ENCODE measurements at places on chromosomes 3 and 15. TPM values are rescaled to one million over a fixed set of nuclear protein-coding genes. Genes with fewer than 3 reads are reported as not detected.

The PATL2 gene
- total RNA-seq, result 0.09 TPM

The CGNL1 gene
- total RNA-seq, result 21.1 TPM

The DPP8 gene
- 63.5 TPM for total RNA-seq

The OXSM gene
- total RNA-seq, result 11.1 TPM

The LRRC28 gene
- 19.8 TPM for total RNA-seq

The NEO1 gene
- 6.3 TPM for total RNA-seq

The TMEM40 gene
- total RNA-seq, result not detected

The LDHAL6B gene
- total RNA-seq, result not detected

The CLSTN2 gene
- 0.17 TPM for total RNA-seq

The SRGAP3 gene
- total RNA-seq, result 3.4 TPM

The GP5 gene
- total RNA-seq, result under 0.01 TPM

DNA sequence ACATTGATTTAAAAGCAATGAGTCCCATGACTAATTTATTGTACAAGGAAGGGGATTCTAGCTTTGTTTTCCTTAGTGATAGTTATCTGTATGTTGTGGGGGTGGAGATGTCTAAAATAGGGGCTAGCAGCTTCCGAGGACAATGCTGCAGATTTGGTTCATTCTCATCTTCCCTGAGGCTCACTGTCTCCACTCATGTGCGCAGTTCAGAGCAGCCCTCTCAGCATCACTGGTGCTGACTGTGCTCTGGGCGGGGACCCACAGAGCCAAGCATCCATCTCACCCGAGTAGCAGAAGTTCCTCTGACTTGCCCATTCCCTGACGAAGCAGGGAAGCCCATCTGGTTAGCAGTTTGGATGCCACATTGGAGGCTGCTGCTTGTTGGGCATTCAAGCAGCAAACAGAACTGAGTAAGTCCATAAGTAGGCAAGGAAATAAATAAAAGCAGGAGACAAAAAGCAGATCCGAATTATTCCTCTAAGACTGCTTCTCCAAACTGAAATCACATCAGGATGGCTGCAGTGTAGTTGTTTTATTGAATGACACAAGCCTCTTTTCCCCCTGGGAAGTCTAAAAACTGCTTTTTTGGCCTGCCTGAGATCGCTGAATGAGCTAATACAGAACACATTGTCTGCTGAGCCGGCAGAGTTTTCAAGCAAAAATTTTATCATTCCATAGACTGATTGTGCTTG is 27.5 kb downstream of the RARB start:
- DNase-seq, result no peak

- no peak for DNase-seq
These were observed 241.2 kb downstream of the KBTBD8 start for GRCh38 chr3:67239353-67239752.

DNA sequence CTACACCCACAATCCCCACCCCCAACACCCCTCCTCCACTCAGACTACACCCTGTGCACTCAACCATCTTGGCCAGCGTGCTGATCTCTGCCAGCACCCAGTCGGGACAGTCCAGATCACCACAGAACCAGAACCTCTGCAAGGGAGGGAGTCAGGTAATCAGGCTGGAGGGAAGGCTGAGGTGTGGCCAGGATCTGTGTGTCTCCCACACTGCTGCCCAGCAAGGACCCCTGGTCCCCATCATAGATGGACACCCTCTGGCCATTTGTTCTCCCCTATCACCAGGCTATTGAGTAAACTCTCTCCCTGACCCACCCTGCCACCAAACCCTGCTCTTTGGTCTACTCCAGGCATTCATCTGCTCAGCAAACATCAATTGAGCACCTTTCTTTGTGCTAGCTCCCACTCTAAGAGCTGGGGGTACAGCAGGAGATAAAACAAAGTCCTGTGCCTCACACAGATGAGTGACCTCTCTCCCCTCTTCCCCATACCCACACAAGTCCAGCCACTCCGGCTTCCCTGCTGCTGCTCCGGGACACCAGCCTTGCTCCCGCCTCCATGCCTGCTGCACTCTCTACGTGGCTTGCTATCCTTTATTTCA is 134.8 kb downstream of the TBC1D2B start:
- no peak for DNase-seq

DNA sequence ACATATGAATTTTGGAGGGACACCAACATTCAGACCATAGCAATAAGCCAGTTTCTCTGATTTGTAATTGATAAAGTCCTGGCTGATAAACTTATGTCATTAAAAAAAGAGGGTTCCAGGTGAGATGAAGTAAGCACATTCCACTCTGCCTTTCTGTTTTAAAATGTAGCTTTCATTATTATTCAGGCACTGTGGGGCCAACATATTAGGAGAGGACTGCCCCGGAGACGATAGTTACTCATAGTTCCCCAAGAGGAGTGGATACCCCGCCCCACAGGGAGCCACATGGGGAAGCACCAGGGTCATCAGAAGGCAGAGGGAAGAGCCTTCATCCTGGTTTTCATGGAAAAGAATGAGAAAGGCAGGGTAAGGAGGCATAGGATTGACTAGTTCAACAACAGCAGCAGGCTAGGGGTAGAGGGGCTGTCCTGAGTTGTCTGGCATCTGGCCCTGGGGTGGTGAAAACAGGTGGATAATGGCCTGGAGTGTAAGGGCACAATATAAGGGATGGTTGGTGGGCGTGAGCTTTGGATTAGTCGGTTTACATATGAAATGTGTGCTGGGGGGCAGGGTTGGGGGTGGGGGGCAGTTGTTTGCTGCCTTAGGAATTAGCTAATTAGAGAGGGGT is 78.7 kb upstream of the PROK2 start:
- no peak for DNase-seq

DNA sequence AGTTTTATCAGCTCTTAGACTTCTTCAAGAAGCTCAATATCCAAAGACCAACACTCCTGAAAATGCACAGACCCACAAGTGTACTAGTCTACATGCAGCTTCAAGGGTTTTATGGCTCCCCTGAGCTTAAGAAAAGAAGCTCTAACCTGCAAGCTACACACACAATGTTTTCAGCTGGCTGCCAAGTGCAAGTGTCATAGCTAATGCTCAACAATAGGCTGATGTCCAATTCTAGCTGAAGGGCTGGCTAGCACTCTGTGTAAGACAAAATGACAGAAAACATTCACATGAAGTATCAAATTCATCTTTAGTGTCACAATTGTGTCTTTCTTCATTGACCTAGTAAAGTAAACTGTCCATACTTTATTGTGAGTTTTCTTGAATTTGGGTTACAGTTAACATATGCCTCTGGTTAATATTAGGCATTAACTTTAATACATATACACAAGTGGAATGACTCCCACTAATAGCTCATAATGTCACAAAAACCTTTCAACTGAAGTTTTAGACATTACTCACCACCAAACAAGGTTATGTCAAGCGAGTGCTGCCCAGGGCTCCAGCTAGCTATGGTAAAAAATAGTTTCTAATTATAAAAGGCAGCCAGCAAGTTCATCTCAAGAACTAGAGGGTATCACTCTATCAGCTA is 15.1 kb downstream of the ABI3BP start:
- peak; percentile 19 for DNase-seq

- DNase-seq, result no peak
These were observed 347.0 kb upstream of the LMCD1 start for GRCh38 chr3:8154617-8155016.

GRCh38 chr15:48647962-48648361 is 2.5 kb upstream of the FBN1 start:
- peak; percentile 37 for DNase-seq

DNA sequence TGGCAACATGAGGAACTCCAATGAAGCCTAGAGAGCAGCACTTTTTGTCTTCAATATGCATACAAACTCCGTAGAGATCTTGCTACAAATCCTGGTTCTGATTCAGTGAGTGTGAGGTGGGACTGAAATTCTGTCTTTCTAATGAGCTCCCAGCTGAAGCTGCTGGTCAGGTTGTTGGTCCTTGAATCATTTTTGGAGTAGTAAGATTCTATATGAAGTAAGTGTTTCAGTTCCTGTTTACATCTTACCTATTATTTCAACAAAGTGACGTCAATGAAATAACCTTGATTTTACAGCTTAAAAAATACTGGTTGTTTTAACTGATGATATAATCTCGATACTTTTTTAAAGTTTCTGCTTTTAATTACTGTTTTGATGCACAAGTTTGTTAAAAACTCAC is 33.9 kb downstream of the SHQ1 start:
- DNase-seq, result no peak

- no peak for DNase-seq
These were observed 110.0 kb upstream of the SLC4A7 start for GRCh38 chr3:27594096-27594690.

DNA sequence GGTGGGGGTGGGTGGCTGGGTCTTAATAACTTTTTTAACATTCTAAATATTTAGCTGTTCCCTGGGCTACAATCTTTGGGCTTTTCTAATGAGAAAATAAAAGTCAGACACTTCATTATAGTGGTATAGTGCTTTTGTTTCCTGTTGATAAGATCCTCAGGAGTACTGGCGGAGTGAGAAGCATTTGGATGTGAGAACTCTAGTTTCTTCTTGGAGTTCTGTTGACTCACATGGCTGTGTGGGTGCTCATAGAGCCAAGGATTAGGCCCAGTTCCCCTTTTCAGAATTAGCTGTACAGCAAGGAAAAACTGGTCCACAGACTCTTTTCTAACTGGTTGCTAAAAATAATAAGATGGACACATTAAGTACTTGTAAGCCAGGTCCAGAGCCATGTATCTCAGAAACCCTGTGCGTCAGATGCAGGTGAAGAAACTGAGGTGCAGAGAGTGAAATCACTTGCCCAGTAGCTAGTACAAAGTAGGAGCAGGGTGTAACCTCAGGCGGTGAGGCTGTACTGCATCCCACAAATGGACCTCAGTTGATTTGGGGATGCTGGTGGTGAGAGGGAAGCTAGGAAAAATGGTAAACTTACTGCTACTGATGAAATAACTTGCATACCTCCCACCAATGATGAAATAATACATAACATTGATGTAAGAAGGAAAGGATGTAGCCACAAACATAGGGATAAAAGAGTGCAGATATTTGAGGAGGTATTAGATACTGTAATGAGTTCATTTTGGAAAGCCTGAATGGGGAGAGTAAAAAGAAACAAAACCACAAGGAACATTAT is 2.3 kb downstream of the ITPR1 start:
- DNase-seq, result peak; percentile 64

DNA sequence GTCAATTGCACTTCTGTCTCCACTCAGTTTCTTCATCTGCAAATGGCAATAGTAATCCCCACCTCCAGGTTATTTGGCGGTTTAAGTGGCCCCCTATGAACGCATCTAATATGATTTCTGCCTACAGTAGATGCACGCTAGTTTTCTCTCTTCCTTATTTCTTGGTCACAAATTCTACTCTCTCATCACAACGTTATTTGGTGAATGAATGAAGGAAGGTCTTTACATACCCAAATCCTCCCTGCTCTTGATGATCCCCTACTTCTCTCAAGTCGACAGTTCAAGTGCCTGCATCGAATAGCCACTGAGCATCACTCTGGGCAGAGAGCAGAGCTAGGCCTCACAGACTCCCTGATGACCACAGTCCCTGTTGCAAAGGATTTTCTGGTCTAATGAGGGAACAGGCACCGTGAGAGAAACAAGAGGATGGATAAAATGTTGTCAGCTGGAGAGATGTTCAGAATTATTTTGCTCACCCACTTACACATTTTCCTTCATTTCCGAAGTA is 181.2 kb upstream of the SMAD3 start:
- no peak for DNase-seq

GRCh38 chr3:148531836-148532235 is 165.9 kb upstream of the AGTR1 start:
- no peak for DNase-seq

- no peak for DNase-seq
These were observed 672 bp upstream of the KY start for GRCh38 chr3:134651347-134652041.

- no peak for DNase-seq
These were observed 437.0 kb upstream of the PPP2R3A start for GRCh38 chr3:135528413-135529015.

- no peak for DNase-seq
These were observed 17.5 kb downstream of the RFTN1 start for GRCh38 chr3:16496008-16496407.

- DNase-seq, result no peak
These were observed 1250.1 kb downstream of the ZPLD1 start for GRCh38 chr3:103684904-103685303.

DNA sequence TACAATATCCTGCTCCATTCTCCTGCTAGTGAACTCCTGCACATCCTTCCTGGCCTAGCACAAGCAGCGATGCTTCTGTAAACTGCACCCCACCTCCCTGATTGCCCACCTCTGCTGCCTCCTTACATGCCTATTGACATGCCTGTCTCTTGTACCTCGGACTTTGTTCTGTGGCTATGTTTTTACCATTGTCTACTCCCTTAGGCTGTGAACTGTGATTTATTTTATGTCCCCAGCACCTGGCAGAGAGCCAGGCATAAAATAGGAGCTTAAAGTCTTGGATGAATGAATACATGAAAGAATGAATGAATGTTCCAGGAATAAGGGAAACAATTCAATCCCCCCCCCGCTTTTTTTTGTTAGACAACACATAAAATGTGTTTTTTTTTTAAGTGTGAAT is 210.0 kb downstream of the MYRIP start:
- DNase-seq, result no peak

DNA sequence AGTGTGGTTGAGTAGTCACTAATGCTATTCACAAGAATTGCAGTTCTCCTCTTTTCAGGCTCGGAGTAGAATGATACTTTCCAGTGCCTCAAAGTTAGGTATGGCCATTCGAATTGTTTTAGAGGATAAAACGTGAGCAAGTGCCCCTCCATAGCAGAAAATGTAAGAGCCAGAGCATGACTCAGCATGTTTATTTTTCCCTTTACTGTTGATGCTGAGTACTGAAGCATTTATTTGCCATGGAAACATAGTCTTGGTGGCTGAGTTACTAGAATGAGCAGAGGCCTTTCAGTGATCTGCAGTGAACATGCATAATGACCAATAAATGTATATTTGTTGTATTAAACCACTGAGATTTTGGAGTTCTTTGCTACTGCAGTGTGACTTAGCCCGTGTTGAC is 540.6 kb downstream of the NLGN1 start:
- DNase-seq, result peak; percentile 73

DNA sequence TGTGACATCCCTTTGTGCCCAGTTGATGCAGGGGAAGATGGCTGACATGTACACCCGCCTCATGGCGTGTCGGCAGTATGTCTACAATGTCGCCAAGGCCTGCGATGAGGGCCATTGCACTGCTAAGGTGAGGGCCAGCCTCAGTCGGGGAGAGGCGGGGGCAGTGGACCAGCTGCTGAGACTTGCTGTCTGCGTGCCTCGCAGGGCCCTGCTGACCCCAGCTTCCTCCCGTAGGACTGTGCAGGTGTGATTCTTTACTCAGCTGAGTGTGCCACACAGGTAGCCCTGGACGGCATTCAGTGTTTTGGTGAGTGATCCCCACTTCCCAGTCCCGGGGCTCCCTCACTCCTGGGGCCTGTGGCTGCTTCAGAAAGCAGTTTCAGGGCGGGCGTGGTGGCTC is 10.5 kb downstream of the IVD start:
- no peak for DNase-seq

GRCh38 chr3:12620305-12620704 is 43.6 kb downstream of the RAF1 start:
- DNase-seq, result no peak

- no peak for DNase-seq
These were observed 40.1 kb downstream of the TRIM71 start for GRCh38 chr3:32857921-32858320.

All from dermis blood vessel endothelial cell (primary cell).